ENCODE measurements at places on chromosomes 7 and 10.

DNA sequence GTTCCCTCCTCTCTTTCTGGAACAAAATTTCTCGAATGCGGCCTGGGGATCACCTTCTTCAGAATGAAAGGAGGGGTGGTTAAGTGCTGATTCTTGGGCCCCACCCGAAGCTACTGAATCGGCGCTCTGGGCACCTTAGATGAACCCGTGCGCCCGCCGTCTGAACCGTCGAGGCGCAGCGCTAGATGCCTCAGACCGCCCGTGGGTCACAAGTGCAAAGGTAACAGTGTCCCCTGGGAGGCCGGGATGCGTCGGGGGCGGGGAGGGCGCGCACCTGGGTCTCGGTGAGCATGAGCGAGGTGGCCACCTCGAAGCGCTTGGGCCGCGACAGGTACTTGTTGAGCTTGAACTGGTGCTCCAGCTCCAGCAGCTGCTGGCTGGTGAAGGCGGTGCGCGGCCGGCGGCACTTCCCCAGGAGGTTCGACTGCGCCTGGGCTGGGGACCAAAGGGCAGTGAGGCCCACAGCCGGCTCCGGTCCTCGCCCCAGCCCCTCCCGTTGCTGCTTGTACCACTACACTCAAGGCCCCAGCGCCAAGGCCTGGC, 4.2 kb downstream of the MNX1 start:
- DNase-seq, result no peak

GRCh38 chr7:45122975-45123860, 11.7 kb upstream of the TBRG4 start:
- no peak for DNase-seq

DNA sequence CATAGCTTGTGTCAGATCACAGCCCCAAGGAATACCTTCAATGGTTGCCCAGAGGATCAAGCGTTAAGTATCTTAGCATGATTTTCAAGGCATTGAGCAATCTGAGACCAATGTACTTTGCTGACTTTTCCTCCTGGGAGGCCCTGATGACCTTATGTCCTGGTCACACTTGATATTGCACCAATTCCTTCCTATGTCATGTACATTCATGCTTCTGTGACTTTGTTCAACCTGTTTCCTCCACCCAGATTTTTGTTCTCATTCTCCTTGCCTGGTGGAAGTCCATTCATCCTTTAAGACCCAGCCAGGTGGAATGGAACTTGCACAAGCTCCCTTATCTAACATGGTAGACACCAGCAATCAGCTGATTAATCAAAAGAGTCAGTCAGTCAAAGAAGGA, 160.8 kb downstream of the PFKFB3 start:
- peak; percentile 21 for DNase-seq

GRCh38 chr7:141122736-141123135, 48.9 kb downstream of the TMEM178B start:
- no peak for DNase-seq
